ENCODE measurements at places on chromosomes 16 and 17.

DNA sequence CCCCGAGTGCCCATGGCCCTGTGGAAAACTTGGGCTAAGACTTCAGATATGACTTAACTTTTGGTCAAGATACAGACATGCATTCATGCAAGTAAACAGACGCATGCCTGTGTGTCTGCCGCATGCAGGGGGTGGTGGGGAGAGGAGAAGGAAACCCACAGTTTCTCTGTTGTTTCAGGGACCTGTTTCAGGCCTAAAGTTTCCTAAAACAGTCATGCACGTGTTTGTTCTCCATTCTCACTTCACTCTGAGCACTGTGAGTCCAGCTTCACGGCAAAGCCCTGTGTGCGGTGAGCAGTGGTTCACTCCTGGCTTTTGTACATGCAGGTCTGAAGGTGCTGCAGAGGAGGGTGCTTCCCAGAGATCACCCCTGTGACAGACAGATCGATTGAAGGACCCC, 158.7 kb downstream of the FOXL1 start:
- DNase-seq = no peak

GRCh38 chr16:10196999-10197398, 14.8 kb upstream of the GRIN2A start:
- DNase-seq = no peak

- DNase-seq = no peak
Observed at GRCh38 chr16:85689285-85689949, 663 bp upstream of the GINS2 start.

DNA sequence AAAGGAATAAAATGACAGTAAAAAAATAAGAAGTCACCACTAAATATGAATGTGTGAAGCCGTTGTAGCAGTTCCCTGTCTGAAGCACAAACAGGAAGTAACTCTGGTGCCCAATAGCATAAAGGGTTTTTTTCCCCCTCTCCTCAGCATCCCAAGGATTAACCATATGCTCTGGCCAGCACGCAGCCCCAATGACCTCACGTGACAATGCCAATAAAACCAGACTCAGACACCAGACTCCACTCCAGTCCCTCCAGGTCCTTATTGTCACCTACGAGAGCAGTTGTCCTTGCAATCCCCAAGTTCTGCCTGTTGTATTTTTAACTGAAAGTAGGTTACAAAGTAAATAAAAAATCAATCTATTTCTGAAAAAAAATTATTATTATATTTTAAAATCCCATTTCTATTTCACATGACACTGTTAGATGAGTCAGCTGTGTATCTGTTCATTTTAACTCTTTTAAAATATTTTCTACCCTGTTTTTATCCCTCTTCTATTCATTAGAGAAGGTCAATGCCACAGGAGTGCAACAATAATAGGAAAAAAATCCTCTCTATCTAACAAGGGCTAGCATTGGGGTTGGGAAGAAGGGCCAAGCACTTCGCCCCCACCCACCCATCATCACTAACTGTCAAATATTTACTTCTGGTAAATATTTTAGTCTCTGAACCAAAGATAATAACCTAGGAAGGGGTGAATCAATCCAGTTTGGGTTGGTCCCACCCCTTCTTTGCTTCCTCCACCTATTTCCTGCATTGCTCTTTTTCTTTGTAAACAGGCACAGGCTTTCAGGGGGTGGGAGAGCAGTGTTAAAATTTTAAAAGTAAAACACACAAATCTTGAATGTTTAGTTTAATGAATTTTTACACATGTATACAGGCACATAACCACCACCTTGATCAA, 6.6 kb downstream of the PRAC1 start:
- DNase-seq = no peak

DNA sequence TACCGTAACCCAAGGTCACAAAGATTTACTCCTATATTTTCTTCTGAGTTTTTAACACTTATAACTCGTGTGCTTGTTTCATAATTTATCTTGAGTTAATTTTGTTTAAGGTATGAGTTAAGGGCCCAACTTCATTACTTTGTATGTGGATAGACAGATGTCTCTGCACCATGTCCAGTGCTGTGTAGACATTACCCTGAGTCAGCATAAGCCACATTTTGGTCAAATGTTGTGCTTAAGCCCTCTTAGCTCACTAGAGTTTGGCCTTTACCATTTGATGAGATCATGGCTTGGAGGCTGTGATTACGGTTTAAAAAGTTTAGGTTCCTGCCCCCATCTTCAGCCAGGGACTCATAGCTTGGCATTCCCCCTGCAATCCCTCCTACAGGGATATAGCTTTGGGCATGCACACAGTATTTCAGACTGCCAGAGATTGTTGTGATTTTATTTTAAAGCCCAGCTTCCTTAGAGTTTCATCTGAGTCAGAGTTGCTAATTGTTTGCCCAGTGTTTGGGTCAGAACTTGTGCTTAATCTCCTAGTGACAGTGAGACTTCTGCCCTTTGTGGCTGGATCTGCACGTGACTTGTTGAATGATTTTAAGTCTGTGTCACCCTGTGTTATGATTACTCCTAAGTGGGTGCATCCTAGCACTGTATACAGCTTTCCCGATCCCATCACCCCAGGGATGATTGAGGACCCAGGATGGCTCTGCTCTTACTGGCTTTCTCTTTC, 393.1 kb downstream of the CNTNAP4 start:
- no peak for DNase-seq

Data from RKO (cell line).